ENCODE measurements at places on chromosomes 1 and 21.
A peak's percentile ranks its signal among the peaks of the same experiment; 100 is the strongest.

- no peak for DNase-seq
These were observed 74.0 kb upstream of the ARHGEF16 start for GRCh38 chr1:3380469-3380868.

- DNase-seq: no peak
These were observed 216.0 kb downstream of the DENND1B start for GRCh38 chr1:197559244-197559643.

GRCh38 chr1:224377676-224378006, 21.0 kb downstream of the CNIH4 start:
- no peak for DNase-seq

GRCh38 chr1:28233264-28233606, 406 bp upstream of the DNAJC8 start:
- no peak for DNase-seq

DNA sequence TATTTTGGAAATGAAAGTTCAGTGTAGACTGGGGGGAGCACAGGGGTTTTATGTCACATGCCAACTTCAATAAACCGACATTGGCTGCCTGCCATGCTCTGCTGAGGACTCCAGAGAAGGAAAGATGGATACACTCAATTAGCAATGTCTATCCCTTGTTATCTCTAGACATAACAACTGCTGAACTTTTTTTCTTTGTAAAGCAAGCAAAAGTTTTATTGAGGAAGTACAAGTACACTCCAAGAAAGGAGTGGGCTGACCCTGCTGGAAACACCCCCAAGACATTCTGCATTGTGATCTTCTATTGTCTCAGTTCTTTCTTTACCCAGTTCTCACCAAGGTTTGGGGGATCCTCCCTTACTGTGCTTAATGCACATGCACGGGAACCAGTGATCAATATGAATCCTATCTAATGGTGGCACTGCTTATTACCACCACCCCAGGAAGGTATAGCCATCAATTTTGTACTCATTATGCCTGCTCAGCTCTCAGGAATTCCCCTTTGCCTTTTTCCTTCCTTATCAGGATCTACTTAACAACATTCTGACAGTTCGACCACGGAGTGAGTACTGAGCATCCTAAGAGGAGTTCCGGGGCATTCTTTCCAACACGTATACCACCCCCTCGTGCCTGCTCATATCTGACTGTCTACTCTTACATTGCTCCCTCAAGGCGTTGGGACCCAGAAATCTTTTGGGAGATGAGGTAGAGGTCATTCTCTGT, 28.7 kb downstream of the SYNJ1 start:
- DNase-seq: no peak

DNA sequence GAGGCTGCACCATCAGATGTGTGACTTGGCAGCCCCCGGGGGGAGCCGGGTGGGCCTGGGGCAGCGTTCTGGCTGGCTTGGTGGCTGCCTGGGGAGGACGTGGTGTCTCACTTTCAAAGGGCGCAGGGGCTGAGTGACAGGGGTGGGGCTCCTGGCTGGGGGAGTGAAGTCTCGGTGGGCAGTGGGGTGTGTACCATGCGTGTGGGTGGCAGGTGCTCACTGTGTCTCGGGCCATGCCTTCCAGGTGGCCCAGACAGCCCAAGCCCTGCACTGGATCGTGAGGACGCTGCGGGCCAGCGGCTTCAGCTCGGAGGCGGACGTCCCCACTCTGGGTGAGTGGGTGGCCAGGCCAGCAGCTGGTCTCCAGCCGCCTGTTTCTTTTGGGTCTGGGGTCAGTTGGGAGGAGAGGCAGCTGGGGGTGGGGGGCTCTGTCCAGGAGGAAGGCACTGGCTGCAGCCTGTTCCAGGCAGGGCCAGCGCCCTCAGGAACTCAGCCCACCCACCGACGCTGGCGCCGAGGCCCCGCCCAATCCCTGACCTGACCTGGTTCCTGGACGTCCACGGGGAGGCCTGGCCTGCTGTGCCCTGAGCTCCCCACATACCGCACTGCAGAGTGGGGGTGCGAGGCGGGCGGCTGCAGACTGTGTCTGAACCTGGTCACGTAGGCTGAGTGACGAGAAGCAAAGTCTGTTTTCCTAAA, 30.6 kb upstream of the LRRC3 start:
- no peak for DNase-seq

GRCh38 chr1:217333939-217334338, 297.0 kb downstream of the GPATCH2 start:
- DNase-seq: peak; percentile 55

- peak; percentile 74 for DNase-seq
These were observed 9.6 kb upstream of the TNFRSF25 start for GRCh38 chr1:6475381-6476133.

- no peak for DNase-seq
These were observed 34.2 kb downstream of the VWA5B1 start for GRCh38 chr1:20324704-20325406.

DNA sequence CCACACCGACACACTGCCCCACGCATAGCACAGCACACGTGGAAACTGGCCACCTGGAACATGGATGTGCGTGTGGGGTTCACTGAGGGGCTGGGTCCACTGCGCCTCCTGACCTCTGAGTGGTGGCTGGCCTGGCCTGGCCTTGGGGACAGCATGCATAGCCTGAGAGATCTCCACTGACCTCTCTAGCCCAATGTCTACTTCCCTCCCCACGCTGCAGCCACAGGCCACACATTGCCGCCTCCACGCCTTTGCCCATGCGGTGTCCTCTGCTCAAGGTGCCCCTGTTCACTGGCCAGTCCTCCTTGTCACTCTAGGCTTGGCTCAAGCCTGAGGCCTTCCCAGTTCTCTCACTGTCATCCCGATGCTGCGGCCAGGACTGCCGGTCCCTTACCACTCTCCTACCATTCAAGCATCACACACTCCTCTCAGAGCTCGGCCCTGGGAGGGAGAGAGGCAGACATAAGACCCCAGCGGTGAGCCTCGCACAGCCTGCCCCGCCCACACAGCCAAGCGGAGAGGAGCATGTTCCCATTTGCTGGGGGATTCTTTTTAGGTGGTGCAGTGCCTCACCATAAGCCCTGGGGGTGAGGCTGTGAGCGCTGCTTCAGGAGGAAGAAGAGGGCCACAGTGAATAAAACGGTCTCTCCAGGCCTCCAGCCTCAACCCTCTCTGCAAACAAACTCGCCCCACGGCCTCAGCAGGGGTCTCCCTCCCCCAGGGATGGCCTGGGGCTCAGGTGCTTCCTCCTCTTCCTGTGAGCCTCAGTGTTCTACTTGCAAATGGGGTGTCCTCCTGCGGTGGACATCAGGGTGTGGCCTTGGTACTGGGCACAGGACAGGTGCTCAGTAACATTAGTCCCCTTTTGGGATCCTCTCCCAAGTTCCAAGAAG, 80.8 kb downstream of the DMRTB1 start:
- no peak for DNase-seq

GRCh38 chr1:190904091-190904695, 426.5 kb upstream of the BRINP3 start:
- DNase-seq: no peak

GRCh38 chr1:200228486-200228885, 181.3 kb downstream of the ZNF281 start:
- DNase-seq: no peak

All from NCI-H2081 (cell line).